H1 (cell line): ENCODE measurements at places on chromosomes 12 and 14. TPM values are rescaled to one million over a fixed set of nuclear protein-coding genes. Genes with fewer than 3 reads are reported as not detected.

Gene DACT1
- total RNA-seq = 26.2 and 29.8 TPM in 2 replicates

Gene DPF3
- 0.08 and 0.19 TPM in 2 replicates for total RNA-seq

Gene SALL2
- 346 and 360 TPM in 2 replicates for total RNA-seq

Gene HOXC9
- not detected in 2 replicates for total RNA-seq

Gene SPX
- 0.29 and 1.3 TPM in 2 replicates for total RNA-seq

Gene PTHLH
- total RNA-seq = not detected in 2 replicates

Gene OVCH1
- total RNA-seq = 0.07 and 0.10 TPM in 2 replicates

Gene PTPRB
- 0.58 and 1.1 TPM in 2 replicates for total RNA-seq

Gene PGF
- total RNA-seq = 3.9 and 4.1 TPM in 2 replicates

Gene COCH
- total RNA-seq = 30.0 and 30.8 TPM in 2 replicates

GRCh38 chr12:66679461-66680084 is 697 bp upstream of the GRIP1 start:
- no peak for DNase-seq

GRCh38 chr14:92437729-92438285 is 75.8 kb upstream of the RIN3 start:
- DNase-seq = no peak

GRCh38 chr12:87856-88255 is 21.3 kb downstream of the IQSEC3 start:
- no peak for DNase-seq

DNA sequence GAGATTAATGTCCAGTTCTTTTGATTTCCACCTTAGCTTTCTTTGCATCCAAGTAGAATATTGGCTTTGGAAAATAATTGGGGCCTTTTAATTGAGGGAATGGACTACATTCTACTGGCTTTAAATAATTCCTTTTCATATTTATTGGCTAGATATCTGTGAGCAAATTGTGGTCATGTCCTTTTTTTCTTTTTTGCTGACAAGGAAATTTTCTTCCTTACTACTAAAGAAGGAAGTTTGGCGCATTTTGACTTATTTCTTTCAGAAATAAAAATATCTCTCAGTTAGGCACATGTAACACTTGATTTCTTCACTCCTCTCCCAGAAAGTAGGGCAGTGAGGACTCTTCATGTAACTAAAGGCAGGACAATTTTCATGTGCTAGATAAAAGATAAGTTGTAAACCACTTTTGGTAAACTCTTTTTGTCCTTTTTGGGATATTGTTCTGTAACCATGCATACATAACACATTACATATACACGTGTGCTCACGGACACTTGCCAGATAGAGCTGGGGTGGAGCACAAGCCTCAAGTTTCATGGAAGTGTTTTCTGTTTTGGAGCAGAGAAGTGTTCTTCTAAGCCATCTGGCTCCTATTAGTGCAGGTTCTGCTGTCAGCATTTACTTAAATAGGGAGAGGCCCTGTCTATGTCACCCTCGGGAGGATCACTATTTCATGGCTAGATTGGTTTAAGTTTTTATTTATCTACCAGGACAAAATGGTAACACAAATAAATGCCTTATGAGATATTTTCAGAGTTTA is 85.1 kb upstream of the LRIG3 start:
- DNase-seq = no peak

- DNase-seq = no peak
Observed at GRCh38 chr12:53809005-53809404, 57.2 kb upstream of the CISTR start.

DNA sequence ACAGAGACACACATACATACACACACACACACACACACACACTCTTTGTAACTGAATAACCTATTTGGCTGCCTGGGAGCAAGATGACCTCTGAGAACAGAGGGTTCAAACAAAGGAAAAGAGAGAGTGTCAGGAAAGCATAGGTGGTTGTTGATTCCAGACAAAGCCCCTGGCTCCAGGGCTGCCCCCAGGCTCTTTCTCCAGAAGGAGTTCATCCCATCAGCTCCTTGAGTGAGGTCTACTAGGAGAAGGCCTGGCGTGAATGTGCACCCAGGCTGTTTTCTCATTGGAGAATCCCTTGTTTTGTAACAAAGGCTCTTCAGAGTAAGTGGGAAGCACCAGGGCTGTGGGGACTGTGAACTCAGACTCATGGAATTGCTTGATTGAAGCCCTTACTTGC is 151.9 kb downstream of the EMP1 start:
- no peak for DNase-seq

DNA sequence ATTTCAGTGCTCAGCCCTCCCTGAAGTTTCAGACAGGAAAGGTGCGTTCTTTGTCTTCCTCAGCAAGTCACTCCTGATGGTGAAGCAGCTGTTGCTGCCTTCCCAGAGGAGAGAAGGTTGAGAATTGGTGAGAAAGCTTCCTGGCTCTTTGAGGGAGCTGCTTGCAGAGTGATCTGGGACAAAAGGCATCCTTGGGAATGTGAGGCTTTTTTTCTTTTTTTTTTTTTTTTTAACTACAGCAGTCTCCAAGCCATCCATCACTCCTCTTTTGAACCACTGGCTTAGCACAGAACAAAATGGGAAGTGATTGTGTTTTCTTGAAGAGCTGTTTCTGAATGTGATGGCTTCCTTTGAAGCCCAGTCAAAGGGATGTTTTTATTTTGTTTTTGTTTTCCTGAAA is 120.4 kb upstream of the LRIG3 start:
- DNase-seq = no peak

- no peak for DNase-seq
Observed at GRCh38 chr14:39861696-39862095, 429.5 kb upstream of the FBXO33 start.

- DNase-seq = no peak
Observed at GRCh38 chr12:1530592-1531152, 63.7 kb downstream of the FBXL14 start.

DNA sequence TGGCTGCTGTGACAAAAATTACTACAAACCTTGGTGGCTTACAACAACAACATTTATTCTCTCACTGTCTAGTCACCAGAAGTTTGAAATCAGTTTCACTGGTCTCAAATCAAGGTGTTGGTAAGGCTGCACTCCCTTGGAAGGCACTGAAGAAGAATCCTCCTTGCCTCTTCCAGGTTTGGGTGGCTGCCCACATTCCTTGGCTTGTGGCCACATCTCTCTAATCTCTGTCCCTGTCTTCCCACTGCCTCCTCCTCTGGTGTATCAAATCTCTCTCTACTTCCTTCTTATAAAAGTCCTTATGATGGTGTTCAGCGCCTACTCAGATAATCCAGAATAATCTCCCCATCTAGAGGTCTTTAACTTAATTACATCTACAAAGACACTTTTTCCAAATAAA is 31.0 kb downstream of the PLCZ1 start:
- DNase-seq = no peak

- no peak for DNase-seq
Observed at GRCh38 chr12:39297891-39298290, 145.0 kb downstream of the KIF21A start.

- DNase-seq = no peak
Observed at GRCh38 chr12:40971911-40972310, 216.2 kb upstream of the PDZRN4 start.

DNA sequence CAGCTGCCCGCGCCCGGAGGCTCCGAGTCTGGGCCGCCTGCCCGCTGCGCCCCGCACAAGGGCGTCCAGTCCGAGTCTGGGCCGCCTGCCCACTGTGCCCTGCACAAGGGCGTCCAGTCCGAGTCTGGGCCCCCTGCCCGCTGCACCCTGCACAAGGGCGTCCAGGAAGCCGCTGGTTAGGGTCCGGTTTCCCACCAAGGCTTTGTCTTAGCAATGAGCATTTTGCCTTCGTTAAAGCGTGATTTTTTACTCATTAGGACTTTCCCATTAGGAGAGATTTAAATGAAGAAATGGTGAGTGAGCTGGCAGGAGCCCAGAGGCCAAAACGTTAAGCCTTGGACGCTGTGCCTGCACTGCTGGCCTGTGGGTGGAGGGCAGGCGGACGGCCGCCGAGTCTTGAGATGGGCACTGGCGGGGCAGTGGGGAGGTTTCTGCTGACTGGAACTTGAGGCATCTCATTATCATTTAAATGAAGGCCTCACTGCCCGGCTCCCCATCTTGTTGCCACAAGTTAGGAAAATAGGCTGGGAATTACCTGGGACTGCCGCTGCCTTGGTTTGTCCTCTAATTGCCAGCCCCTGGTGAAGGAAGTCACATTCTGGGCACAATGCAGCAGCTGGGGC is 36.0 kb downstream of the FBRSL1 start:
- DNase-seq = no peak

DNA sequence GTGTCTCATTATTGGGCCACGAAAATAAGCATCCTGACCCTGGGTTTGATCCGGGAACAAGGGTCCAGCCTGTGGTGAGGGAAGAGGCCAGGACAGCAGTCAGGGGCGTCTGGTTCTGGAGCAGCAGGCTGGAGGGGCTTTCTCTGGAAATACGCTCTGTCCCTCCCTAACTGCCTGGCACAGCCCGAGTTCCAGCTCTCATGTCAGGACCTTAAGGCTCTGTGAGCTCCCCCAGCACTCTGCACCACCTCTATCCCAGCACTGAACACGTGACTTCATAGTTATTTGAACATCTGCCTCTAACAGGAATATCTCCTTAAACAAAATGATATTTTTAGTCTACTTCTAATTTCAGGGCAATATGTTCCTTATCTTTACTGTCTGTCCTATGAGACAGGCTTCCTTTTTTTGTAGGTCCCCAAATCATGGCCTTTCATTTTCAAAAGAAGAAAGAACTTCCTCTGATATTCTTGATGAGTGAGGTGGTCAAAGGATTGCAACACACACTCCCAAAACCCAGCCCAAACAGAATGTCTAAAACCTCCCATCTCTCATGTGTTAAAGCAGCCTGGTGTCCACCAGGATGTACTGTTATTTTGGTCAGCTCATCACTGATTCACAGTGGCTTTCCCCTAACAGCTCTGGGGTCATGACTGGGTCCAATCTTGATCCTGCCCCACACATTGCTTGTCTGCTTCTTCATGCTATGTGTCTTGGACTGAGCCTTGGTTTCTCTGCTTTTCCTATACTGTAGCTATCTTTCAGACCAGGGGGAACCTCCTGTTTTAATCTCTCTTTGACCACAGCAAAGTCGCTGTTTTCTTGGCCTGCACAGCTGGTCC is 9.7 kb downstream of the AQP6 start:
- no peak for DNase-seq

DNA sequence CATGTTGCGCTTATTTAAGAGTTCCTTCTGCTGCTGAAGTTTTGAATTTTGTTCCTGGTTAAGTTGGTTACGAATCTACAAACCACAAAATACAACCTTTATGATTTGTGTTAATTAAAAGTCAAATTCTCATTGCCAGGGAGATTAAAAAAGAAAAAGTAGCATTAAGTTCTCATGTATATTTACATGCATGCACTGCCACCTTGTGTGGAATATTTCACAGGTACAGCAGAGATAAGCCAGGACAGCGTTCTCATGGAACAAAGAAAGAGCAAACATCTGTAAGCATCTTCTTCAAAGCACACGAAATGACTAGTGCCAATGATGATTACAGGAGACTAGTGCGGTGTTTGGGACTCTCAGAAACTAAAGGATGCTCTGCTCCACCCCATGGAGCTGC is 34.2 kb downstream of the ZFYVE21 start:
- no peak for DNase-seq

GRCh38 chr12:111178181-111179081 is 190.5 kb downstream of the PHETA1 start:
- no peak for DNase-seq

DNA sequence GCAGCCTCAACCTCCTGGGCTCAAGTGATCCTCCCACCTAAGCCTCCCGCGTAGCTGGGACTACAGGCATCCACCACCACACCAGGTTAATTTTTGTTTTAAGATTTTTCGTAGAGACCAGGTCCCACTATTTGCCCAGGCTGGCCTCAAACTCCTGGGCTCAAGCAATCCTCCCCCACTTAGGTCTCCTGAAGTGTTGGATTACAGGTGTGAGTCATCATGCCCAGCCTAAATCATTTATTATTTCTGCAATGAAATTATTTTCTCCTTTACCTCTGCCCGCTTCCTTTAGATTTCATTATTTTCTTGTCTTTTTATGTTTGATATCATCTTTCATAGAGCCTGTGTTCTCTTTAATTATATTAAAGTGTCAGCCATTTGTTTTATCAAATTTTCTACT is 165.2 kb upstream of the OTX2 start:
- no peak for DNase-seq

- DNase-seq = no peak
Observed at GRCh38 chr12:109358154-109358869, 10.6 kb downstream of the MYO1H start.

DNA sequence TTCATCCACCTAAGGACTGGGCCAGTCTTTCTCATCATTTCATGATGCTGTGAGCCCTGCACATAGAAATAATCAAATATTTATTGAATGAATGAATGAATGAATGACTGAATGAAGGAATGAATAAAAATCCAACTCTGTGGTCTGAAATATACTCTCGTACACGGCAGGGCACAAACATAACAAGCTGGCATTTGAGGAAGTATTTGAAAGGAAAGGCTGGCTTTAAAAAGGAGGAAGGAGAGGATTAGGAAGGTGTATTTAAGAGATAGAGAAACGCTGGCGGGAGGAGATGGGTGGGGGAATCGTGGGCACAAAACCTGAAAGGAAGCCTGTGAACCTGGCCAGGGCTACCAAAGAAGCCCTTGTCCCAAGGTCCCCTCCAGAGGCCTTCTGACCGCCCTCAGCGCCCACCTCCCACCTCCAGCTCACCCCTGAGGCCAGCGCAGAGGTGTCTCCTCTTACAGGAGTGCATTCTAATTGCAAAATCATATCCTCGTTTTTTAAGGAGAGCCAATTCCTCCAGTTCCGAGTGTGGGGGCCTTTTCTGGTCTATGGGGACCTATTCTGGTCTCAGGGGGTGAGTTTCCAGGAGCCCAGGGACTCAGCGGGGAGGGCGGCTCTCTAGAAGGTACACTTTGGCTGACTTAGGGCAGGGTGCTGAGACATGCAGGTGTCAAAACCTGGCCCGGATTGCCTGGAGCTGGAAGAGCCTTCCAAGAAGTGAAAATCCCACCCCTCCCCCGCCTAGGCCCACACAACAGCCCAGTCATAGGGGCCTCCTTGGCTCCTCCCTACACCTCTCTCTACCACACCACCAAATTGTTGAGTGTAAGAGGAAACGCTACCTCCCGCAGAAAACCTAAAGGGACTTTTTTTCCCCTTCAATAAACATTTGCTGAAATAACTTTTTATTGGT is 8.7 kb upstream of the JDP2 start:
- peak; percentile 79 for DNase-seq

DNA sequence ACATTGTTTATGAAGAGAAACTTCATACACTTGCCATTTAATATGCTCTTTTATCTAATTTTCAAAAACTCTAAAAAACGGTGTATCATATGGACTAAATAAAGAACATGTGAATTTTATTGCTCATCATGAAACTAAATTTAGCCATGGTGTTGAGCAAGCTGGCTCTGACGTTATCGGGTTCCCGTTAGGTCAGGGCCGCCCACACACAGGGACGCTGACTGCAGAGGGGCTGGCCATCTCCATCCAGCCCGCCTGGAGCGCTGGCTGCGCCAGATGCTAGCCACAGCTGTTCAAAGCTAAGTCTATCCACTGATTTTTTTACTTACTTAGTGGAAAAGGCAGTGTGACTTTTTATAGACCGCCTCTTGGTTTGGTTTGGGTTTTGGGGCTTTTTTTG is 36.5 kb upstream of the DYNC1H1 start:
- no peak for DNase-seq

- no peak for DNase-seq
Observed at GRCh38 chr12:111428728-111429175, 23.0 kb downstream of the SH2B3 start.
